ENCODE measurements at places on chromosomes 4 and X.
A peak's percentile ranks its signal among the peaks of the same experiment; 100 is the strongest.

- DNase-seq: no peak
These were observed 10.5 kb downstream of the KLF3 start for GRCh38 chr4:38674258-38675144.

- peak; percentile 43 for DNase-seq
These were observed 124.2 kb upstream of the MBNL3 start for GRCh38 chrX:132612821-132613564.

GRCh38 chr4:20576861-20577260 is 123.4 kb upstream of the PACRGL start:
- DNase-seq: no peak

DNA sequence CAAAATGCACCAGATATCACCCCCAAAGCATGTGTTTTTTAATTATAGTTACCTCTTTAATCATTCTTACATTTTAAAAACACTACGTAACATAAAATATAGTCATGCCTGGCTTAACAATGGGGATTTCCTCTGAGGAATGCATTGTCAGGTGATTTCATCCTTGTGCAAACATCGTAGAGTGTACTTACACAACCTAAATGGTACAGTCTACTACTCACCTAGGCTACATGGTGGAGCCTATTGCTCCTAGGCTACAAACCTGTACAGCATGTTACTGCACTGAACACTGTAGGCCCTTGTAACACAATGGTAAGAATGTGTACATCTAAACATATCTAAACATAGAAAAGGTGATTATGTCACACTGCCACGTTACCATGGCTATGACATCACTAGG is 208.6 kb downstream of the SPOCK3 start:
- DNase-seq: no peak

DNA sequence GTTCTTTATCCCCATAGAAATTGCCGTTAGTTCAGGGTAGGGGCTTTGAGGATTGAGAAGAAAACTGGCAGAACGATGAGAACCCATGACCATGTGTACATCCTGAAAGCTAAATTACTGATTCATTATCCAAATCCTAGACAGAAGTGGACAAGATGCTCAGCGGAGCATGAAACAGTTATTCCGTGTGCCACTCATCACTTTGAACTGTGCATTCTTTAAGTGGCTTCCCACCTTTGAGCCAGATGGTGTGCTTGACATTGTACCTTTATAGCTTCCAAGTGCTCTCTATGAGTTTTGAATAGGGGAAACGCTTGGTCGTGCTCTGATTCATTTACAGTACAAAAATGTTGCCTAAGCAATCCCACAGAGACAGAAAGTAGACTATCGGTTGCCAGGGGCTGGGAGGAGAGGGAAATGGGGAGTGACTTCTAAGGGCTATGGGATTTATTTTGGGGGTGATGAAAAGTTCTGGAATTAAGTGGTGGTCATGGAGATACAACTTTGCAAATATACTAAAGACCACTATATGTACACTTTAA is 100.0 kb downstream of the DOCK11 start:
- no peak for DNase-seq

DNA sequence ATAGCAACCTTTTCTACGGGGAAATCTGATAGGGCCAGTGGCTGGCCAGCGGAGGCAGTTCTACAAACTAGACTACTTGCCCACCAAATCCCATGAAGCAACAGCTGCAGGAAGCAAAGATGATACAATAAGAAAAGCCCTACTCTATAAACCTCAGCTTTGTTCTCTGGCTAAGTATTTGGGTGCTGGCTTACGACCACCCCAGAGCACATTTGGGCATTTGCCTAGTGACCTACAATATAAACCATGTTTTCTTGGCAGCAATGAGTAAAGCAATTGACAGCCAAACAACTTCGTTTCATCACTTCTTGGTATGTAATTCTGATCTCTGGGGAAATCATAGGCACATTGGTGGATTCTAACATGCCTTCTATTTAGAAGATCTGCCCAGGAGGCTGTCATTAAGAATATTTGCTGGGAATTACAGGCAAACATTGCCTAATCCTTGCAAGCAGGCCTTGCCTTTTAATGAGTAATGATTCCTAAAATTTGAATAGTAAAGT is 7.5 kb upstream of the LHFPL1 start:
- DNase-seq: peak; percentile 50

- DNase-seq: no peak
These were observed 281.5 kb upstream of the KLF3 start for GRCh38 chr4:38382520-38382919.

- no peak for DNase-seq
These were observed 206.9 kb upstream of the MAB21L2 start for GRCh38 chr4:150375025-150375424.

DNA sequence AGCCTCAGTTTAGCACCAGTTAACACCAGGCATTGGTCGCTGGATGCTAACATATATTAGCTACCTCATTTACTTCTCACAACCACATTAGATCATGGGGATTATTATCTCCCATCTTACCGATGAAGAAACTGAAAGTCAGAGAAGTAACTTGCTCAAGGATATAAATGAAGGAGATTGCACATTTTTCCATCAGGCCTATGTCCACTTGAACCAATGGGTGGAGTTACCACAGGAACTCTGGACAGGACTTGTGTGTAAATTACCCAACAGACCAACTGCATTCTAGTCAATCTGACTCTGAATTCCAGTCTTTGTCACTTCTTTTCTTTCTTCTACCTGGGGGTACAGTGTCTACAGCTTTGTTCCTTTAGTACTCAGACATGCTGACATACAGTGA is 1.8 kb downstream of the LNX1 start:
- DNase-seq: peak; percentile 13

DNA sequence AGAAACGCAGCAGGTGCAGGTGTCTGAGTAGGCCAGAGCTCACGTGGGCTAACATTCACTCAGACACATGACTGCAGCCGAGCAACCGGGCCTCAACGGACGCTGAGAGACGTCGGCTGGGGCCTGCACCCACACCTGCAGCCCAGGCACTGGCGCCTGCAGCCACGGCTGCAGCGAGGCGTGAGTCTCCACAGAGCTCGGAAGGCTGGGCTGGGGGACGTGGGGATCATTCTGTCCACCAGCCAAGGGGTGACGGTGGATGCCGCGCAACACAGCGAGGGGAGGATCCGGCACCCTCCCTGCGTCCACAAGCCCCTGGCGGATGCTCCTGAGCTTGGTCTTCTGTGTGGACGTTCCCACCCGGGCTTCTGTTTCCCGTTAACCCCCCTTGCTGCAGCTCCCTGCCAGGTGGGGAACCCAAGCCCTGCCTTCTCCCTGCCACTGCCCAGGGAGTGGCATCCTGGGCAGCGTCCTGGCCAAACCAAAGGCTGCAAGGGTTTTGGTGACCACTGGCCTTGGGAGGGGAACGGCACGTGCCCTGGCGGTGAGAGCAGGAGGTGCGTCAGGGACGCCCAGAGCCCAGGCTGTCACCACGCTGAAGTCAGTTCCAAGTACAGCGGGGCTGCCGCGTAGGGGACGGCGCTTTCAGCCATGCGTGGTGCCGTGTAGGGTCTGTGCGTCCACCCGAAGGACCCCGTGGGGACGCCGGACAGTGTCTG is 16.3 kb downstream of the PPP2R3B start:
- no peak for DNase-seq

GRCh38 chr4:140090215-140090731 is 63.7 kb downstream of the MAML3 start:
- DNase-seq: peak; percentile 54

DNA sequence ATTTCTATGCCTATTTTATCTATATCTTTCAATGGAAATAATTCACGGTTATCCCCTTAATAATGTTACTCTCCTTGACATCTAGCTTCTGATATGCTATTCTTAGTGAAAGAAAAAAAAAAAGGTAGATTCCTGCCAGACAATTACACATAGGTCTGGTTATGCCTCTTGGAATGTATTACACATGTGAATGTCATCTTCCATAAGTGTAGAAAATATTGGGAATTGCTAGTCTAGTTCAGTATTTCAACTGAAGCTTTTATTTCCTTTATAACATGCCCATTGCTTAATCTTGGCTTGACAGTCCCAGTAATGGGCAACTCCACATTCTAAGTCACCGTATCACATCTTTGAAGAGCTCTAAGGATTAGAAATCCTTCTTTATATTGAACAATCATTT is 25.4 kb upstream of the PPP1R2C start:
- peak; percentile 30 for DNase-seq

GRCh38 chr4:56861360-56861759 is 39.9 kb upstream of the SPINK2 start:
- no peak for DNase-seq

All from AG08395 (cell line).